Stimulated activated CD8-positive, alpha-beta memory T cell treated with anti-CD3 and anti-CD28 coated beads, Interleukin-7, amount 100 ng/mL, for 24 hours (primary cell): ENCODE measurements at places on chromosomes 1 and 21.
A peak's percentile ranks its signal among the peaks of the same experiment; 100 is the strongest.

GRCh38 chr1:43564551-43565348, 34.1 kb downstream of the PTPRF start:
- no peak for DNase-seq

DNA sequence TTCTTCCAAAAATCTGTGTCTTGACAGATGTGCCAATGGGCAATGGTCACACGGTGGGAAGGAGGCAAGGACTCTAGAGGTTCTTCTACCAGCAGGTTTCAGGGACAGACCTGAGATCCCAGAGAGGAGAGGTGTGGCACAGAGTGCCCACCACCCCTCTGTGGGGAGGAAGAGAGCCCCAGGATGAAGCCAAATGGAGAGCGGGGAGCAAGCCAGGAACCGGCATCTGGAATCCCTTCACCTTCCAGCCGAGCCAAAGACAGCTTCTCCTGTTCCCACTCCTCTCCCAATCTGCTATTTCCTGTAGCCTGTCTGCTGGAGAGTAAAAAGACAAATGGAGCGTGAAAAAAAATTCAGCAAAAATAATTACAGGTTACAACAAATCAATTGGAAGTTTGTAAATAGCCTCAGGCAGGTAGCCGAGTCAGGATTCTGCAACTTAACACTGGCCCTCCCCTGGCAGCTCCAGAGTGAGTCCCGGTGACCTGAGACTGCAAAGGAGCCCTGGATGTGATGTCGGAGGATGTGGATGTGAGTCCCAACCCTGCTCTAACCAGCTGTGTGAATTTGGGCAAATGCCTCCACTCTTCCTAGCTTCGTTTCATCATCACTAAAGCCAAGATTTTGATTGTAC, 45.4 kb upstream of the LRRN2 start:
- DNase-seq = no peak

- DNase-seq = no peak
Observed at GRCh38 chr1:36622741-36623648, 140.3 kb upstream of the CSF3R start.

GRCh38 chr1:25197982-25198662, 34.2 kb downstream of the SYF2 start:
- no peak for DNase-seq

GRCh38 chr1:24391882-24392603, 21.5 kb downstream of the STPG1 start:
- peak; percentile 33 for DNase-seq

DNA sequence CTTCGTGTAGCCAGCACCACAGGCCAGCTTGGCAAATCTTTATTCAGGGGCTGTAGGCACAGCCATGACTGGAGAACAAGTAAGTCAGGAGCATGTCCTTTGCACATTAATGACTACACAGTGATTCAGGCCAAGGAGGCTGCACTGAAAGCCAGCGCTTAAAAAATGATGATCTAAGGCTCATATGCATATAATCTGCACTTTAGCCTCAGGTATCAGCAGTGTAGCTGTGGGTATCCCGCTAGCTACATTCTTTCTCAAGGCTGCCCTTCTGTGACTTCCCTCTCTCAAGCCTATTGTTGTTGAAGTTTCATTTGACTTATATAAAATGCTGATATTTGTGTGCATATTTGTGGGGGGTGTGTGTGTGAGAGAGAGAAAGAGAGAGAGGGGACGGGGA, 62.6 kb upstream of the RGL1 start:
- no peak for DNase-seq

- no peak for DNase-seq
Observed at GRCh38 chr1:105492921-105493320, 1563.6 kb upstream of the PRMT6 start.

DNA sequence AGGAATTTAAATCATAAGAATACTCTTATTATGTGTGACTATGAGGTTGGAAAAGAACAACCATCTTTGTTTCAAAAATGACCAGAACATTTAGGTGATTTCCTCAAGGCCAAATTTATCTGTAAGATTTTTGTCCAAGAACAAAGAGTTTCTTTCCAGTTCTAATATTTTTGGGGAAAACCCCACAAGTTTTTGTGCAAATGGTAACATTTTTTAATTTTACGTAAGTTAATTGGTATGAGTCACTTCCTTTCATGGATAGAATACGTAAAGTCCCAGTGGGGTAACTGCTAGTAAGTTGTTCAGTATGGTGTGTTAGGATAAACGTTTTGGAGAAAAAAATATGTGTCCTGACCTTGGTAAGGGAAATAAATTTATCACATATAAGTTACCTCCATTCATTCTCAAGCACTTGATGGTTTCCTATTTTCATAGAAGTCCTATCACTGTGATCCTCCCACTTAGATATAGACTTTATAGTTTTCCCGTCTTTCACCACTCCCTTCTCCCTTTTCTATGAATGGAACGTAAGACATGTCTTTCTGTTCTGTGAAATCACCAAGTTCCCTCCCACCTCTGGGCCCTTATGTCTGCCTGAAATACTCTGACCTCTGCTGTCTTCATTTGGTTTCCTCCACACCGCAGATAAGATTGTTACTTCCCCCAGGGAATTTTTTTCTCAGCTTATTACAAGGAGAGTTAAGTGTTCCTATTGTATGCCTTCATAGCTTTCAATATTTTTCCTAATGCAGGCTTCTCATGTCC, 34.9 kb upstream of the TSNAX start:
- DNase-seq = no peak

GRCh38 chr21:35475009-35475408, 425.9 kb upstream of the RUNX1 start:
- DNase-seq = no peak
